Pancreas (tissue), 10 donors: ENCODE measurements at places on chromosomes 2 and 18. TPM values are rescaled to one million over a fixed set of nuclear protein-coding genes. Genes with fewer than 3 reads are reported as not detected.
A peak's percentile ranks its signal among the peaks of the same experiment; 100 is the strongest.

GRCh38 chr18:6521803-6522418 lies 107.2 kb upstream of the L3MBTL4 start:
- DNase-seq = no peak

DNA sequence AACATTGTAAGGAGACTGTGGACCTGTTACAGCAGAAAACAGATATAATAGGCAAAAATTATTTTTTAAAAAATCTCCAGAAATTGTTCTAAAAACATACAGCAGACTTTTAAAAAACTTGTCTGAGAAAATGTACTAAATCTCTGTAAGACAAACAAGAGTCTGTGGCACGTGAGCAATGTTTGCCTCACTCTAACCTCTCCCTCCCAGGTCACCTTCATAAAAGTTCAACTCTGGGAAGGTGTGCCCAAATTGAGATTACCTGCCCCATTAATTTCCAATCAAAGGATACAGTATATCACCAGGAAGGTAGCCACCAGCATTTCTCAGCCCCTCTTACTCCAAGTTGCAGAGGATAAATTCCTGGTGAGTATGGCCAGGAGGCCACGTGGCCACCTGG lies 992.7 kb downstream of the TMEM182 start:
- no peak for DNase-seq

DNA sequence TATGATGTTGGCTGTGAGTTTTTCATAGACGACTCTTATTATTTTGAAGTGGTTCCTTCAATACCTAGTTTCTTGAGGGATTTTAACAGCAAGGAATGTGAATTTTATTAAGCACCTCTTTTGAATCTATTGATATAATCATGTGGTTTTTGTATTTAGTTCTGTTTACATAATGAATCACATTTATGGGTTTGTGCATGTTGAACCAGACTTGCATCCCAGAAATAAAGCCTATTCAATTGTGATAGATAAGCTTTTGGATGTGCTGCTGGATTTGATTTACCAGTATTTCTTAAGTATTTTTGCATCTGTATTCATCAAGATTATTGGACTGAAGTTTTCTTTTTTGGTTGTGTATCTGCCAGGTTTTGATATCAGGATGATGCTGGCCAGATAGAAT lies 131.6 kb upstream of the SCN7A start:
- no peak for DNase-seq

DNA sequence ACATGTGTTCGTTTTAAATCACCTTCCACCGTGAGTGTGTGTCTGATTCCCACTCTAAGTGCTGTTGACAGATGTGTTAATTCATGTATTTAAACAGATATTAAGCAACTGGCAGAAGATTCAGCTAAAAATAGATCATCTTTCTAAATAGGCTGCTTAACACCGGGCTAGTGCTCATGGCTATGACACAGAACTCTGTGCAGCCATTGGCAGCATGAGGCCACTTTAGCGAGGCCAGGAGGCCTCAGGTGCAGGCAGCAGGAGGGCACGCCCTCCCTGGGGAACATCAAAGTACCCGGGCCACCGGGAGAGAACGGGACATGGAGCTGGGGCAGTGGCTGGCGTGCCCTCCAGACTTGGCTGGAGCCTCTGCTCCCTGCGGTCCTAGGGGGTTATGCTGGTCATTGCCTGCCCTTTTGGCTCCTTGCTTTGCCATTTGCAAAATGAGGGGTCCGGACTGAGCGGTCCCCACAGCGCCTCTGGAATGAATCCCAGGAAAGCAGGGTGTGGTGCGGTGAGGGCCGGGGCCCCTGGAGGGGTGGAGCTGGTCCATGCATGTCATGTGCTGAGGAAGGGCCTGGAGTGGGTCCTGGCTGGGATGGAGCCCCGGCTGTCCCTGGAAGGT lies 62.8 kb upstream of the HDAC4 start:
- no peak for DNase-seq

Gene ARL5A
- total RNA-seq = 19.6 TPM

GRCh38 chr2:42725657-42726056 lies 38.3 kb downstream of the OXER1 start:
- DNase-seq = no peak

Gene ACMSD
- not detected for total RNA-seq

- DNase-seq = no peak
Measured at GRCh38 chr2:178008636-178009289, 63.8 kb downstream of the PDE11A start.

GRCh38 chr2:62344472-62344871 lies 148.6 kb downstream of the B3GNT2 start:
- DNase-seq = peak; percentile 9

DNA sequence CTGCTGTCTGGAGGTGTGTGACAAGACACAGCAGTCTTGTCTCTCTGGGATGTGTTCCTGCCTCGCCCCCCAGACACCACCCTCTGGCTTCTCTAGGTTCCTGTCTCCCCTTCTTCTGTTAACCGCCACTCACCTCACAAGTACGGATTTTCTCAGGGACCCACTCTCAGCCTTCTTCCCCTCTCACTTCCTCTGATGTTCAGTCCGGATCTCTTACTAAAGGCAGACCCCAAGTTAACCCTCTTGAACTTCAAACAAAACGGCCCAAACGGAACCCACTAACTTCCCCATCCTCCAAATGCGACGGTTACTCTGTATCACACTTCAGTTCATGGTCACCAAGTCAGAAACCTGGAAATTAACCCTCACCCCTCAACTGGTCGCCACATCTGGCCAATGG lies 32.0 kb downstream of the B4GALT6 start:
- no peak for DNase-seq

GRCh38 chr2:224146356-224147160 lies 107.5 kb upstream of the SERPINE2 start:
- no peak for DNase-seq
